ENCODE measurements at places on chromosomes 16 and 17. TPM values are rescaled to one million over a fixed set of nuclear protein-coding genes. Genes with fewer than 3 reads are reported as not detected.

GRCh38 chr17:41722231-41722630, 10.1 kb downstream of the GAST start:
- no peak for DNase-seq

DNA sequence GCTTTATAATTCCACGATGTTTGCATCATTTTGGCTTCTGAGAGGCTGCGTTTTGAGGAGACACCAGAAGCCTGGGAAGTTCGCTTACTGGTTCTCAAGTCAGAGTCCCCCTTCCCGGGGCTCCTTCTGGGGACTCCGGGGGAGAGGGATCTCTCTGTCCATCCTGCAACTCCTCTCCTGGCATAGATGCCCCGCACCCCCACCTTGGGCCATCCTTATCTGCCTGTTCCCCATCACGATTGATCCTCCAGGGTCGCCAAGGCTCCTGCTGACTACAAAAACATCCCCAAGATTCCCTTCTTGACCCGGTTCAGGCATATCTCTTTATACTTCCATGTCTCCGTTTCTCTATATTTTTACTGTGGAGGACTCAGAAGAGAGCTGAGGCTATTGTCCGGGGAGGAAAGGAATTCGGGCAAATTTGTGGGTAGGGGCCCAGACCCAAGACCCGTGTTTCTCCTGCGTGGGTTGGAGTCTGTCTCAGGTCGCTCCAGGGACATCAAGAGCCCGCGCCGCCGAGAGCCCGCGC, 18.4 kb upstream of the HOXB13 start:
- DNase-seq: no peak

DNA sequence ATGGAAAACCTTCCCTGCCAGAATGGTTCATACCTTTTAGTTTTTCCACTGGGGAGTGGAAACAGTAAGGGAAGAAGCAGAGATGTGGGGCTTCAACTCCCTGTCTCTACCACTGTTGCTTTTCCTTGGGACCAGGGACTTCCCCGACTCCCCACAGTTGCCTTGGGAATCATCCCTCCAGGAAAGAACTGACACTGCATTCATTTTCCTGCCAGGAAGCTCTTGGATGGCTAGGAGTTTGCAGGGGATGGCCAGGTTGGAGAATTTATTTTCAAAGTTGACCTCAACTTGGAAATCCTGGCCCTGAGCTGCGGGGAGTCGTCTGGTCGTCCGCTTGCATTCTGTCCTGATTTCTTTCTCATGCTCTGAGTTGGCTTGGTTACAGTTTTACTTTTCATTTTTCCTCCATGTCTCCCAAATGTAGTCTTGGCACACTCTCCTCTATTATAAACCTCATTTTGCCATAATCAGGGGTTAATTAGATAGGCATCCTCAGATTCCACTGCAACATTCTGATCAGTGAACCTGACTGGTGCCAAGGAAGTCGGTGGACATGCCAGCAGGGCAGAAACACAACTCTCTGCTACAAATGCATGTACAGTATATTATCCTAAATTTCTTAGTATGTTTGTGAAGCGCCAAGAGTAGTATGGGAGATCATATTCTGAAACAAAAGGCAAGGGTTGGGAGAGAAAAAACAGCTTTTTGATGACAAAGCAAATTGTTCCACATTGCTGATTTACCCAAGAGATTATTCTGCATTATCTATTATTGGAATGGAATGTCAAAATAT, 220.5 kb upstream of the XYLT1 start:
- DNase-seq: no peak

- DNase-seq: no peak
Observed at GRCh38 chr17:27323538-27324215, 29.8 kb downstream of the WSB1 start.

GRCh38 chr16:64089697-64090096, 1032.2 kb downstream of the CDH11 start:
- DNase-seq: no peak

- DNase-seq: no peak
Observed at GRCh38 chr17:49016775-49017463, 19.7 kb downstream of the IGF2BP1 start.

- no peak for DNase-seq
Observed at GRCh38 chr17:41396996-41397660, at the start of gene KRT31. Gene KRT31 (minus strand): TSS chr17:41397608. CDS start chr17:41397539, 69 bp downstream.

- no peak for DNase-seq
Observed at GRCh38 chr17:57925361-57925990, 29.7 kb downstream of the CUEDC1 start.

DNA sequence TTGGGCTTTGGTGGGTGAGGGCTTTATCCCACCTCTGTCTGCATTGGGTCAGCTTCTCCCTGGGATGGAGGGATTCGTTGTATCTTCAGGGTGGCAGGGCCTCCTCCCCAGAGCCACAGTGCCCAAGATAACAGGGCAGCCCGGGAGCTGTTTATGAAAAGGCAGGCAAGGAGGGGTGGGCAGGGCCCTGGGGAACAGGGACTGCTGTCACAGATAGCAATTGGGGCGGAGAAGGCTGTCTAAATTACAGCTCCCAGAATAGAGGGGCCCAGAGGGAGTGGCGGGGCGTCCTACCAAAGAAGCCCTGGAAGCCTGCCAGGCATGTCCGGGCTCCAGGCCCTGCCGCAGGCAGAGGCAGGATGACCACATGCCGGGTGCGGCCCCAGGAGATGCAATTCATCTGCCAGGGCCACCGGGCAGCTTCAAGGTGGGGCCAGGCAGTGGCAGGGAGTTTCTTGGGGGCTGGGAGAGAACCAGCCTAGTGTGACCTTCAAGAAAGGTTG, 18.8 kb upstream of the PHOSPHO1 start:
- no peak for DNase-seq

DNA sequence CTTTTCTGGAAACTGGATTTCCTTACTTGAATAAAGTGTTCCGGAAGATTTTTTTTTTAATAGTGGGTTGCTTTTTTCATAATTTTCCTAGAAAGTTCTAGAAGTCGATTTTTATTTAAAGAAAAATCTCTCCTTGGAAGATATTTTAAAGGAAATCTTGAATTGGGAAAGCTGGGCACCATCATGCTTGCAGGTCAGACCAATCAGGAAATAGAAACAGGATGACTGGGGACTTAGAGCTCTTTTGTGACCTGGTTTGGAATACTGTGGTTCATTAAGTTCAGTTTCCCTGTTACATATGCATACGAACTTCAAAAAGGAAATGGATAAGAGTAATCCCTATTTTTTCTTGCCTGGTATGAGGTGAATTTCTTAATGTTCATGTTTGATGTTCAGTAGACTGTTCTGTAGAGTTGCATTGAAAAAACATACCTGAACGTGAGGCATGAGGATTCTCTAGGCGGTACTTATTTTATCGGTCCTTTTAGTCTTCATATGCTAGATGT, 1.2 kb downstream of the NFATC3 start:
- DNase-seq: no peak

GRCh38 chr17:38575781-38576180, 30.0 kb downstream of the SRCIN1 start:
- DNase-seq: no peak

DNA sequence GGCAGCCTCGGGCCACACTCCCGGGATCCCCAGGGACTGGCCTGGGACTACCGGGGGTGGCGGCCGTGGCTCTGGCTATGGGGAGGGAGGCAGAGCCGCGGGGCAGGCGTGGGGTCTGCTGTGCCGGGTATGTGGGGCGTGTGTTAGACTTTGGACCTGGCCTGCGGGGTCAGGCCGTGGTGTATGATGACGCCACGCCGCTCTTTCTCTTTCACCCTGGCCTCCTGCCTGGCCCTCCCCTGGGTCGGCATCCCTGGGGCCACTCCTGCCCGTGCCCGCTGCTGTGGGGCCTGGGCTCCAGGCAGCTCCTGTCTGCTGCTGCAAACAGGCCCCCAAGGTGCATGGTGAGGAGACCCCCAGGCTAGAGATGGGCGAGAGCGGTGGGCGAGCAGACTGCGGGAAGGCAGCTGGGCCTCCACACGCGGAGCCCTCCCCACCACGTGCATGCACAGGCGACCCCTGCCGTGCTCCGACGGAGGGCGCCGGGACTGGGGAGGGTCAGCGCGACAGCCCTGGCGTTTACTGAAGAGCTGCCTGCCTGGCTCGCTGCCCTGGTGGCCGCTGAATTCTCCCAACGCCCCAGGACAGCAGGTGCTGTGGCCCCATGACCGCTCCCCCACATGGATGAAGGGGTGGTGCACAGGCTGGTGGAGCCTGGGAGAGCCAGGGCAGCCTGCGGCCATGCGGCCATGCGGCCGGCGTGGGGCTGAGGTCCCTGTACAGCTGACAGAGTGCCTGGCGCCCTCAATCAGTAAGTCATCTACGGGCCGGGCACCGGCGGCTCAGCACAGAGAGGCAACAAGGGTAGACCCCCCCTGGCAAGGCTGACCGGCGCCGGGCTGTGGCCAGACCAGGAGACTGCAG, 16.0 kb downstream of the CAPN15 start:
- DNase-seq: no peak

- no peak for DNase-seq
Observed at GRCh38 chr17:55116440-55116914, 147.9 kb downstream of the STXBP4 start.

DNA sequence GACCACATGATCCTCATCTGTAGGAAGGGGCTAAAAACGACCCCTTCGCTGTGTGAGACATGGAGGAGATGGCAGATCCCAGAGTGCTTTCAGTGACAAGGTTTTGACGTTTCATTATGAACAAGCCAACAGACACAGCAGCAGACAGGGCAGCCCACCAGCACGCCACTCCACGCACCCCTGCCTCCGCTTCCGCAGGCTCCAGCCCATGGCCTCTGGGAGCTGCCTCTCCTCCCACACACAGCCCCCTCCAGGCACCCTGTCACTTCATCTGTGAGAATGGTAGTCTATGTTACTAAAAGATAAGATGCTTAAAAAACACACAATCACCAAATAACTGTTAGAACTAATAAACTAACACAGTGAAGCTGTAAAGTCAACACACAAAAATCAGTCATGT, 12.3 kb upstream of the ADCY7 start:
- DNase-seq: no peak

- DNase-seq: no peak
Observed at GRCh38 chr16:57061084-57061905, 31.1 kb upstream of the CPNE2 start.

- DNase-seq: no peak
Observed at GRCh38 chr16:87146676-87147075, 170.5 kb downstream of the C16orf95 start.

- no peak for DNase-seq
Observed at GRCh38 chr17:17098551-17099179, 56.4 kb downstream of the MPRIP start.

DNA sequence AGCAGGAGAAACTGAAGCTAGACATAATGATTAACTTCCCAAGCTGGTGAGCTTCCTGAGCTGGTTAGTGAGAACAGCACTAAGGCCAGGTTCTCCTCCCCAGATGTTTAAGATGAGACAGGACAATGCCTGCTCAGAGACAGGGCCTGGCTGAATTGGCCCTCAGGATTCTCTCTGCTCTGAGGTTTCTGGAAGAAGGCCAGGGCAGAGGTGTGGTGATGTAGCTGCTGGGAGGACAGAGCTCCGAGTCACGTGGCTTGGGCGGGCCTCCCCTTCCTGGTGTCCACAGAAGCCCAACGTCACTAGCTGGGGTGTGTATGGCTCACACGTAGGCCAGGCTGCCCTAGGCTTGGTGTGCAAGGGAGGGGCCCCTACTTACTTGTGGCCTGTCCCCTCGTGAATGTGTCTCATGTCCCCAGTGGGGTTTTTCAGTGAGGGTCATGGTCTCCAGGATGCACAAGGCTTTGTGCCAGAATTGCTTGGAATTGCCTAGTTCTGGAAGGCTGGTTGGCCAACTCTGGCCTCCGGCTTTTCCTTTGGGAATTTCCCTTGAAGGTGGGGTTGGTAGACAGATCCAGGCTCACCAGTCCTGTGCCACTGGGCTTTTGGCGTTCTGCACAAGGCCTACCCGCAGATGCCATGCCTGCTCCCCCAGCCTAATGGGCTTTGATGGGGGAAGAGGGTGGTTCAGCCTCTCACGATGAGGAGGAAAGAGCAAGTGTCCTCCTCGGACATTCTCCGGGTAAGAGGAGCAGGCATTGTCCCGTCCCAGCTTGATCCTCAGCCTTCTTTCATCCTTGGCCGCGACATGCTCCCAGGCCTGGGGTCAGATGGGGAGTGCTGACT, 3.4 kb downstream of the NOD2 start:
- no peak for DNase-seq

- no peak for DNase-seq
Observed at GRCh38 chr17:47760409-47761140, 27.5 kb downstream of the TBX21 start.

GRCh38 chr17:9209347-9209746, 188.0 kb downstream of the NTN1 start:
- DNase-seq: no peak

GRCh38 chr17:49574945-49575678, 559 bp upstream of the NXPH3 start:
- DNase-seq: no peak

DNA sequence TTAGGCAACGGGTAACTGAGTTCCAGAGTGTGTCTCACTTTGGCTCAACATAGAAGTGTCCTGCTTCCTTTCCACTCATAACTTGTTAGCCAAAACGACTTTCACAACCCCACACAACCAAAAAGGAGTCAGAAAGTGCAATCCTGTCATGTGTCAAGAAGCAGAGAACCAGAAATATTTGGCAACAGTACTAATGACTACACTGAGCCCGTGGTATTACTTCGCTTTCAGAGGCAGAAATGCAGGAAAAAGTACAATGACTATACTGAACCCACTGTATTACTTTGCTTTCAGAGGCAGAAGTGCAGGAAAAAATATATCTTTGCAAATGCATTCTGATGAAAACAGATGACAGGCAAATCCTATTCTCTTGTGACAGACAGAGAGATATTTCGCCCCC, 484.6 kb downstream of the KIF2B start:
- DNase-seq: no peak

- DNase-seq: no peak
Observed at GRCh38 chr16:11610121-11610505, 23.4 kb upstream of the LITAF start.

DNA sequence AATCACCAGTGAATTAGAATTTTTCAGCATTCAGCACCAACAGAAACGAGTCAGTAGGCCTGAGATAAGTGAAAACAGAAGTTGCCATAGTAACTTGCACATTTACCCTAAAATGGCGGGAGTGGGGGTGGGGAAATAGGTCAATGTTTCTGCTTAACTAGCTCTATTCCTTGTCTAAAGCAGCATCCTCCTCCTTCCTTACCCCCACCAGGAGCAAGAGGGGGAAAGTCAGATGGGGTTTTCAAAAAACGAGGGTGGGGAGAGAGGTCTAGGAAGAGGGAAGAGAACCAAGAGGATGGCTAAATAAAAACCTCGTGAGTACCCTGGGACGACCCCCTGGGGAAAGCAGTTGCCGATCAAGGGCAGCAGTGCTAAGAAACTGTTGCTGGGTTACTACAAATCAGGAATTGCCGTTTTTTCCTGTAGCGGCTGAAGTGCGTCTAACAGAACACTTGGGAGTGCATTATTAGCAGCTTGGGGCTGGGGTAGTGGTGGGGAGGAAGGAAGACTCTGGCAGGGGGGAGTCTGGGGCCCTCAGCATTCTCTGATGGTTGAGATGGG, 34.4 kb upstream of the MNT start:
- no peak for DNase-seq

- DNase-seq: peak; percentile 23
Observed at GRCh38 chr16:54286366-54287130, at the start of gene IRX3. Gene IRX3 (minus strand): TSS chr16:54286787. CDS start chr16:54286050, 737 bp downstream.

Gene SULT1A3
- total RNA-seq: 6.3 TPM

Gene TM4SF5
- not detected for total RNA-seq

Gene UTS2R
- not detected for total RNA-seq

Gene APOH
- total RNA-seq: not detected

Gene NECAB2
- total RNA-seq: not detected

Gene ACE
- 1.6 TPM for total RNA-seq

Gene TBC1D28
- not detected for total RNA-seq

Gene C17orf67
- total RNA-seq: 0.50 TPM

Gene COPZ2
- total RNA-seq: 3.7 TPM

Gene AOC3
- 0.55 TPM for total RNA-seq

Gene KIF2B
- total RNA-seq: not detected

Gene KRTAP4-3
- not detected for total RNA-seq

Gene PYY
- 0.48 TPM for total RNA-seq

Gene SEPTIN1
- 0.38 TPM for total RNA-seq
